ENCODE measurements at places on chromosomes 3 and 15.

- peak; percentile 49 for DNase-seq
Observed at GRCh38 chr3:43155464-43156121, 49.7 kb upstream of the POMGNT2 start.

DNA sequence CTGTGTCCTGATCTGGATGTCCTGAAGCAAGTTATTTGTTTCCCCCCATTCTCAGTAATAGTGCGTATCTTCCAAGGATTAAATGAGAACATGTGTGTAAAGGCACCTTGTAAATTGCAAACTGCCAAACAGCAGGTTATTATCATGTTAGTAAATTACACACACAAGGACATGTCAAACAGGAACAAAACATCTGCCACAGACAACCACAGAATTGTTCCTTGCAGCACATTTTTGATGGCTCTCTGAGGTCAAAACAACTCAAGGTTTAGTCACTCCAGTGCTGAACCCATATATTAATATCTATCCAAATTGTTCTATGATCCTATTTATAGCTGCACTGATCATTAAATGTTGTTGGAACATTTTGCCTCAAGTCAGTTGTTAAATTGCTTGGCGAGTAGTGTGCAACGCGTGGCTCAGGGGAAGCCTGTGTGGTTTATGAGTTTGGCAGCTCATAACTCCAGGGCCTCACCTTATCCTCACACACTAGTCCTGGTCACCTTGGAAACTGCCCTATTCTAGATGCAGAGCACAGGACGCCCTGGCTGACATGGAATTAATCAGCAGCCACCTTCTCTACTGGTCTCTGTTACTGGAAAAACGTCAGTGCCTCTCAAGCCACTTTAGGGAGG lies 46.3 kb upstream of the CDV3 start:
- no peak for DNase-seq

- no peak for DNase-seq
Observed at GRCh38 chr15:57866149-57866736, 159.7 kb downstream of the POLR2M start.

GRCh38 chr15:74011610-74012009 lies 17.1 kb downstream of the PML start:
- no peak for DNase-seq

DNA sequence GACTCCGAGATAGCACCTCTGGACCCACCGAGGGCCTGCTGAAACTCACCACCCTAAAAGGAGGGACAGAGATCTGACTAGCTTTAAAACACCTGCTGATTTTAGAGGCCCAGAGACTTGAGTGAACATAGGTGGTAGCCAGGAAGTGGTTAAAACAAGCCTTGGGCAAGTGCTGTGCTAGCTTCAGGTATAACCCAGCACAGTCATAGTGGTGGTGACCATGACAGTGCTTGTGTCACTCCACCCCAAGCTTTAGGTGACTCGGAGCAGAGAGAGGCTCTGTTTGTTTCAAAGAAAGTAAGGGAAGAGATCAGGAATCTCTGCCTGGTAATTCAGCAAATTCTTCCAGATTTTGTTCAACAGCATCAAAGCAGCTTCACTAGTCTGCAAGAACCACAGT lies 641.1 kb upstream of the BCHE start:
- DNase-seq = no peak

- no peak for DNase-seq
Observed at GRCh38 chr3:13927295-13927694, 47.4 kb upstream of the WNT7A start.

- DNase-seq = no peak
Observed at GRCh38 chr15:100669260-100669659, 66.9 kb downstream of the ASB7 start.

DNA sequence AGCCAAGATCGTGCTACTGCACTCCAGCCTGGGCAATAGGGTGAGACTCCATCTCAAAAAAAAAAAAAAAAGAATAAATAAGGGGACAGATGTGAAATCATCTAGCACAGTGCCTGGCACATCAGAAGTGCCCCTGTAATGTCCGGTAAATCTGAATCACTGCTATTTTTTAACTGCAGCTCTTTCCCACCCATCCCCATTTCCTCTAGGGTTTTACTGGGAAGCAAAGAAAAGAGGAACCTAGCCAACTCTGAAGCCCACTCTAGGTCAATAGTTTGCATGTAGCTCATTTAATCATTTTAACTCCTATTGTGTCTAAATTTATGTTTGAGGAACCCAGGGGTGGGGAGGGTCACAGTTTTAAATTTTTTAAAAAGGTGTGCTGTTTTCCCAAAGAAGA lies 26.0 kb downstream of the MAGI1 start:
- no peak for DNase-seq
